H7 (cell line): ENCODE measurements at places on chromosomes 4 and X. TPM values are rescaled to one million over a fixed set of nuclear protein-coding genes. Genes with fewer than 3 reads are reported as not detected.

The CXCL6 gene
- total RNA-seq, result 0.17 and 1.2 TPM in 2 replicates

DNA sequence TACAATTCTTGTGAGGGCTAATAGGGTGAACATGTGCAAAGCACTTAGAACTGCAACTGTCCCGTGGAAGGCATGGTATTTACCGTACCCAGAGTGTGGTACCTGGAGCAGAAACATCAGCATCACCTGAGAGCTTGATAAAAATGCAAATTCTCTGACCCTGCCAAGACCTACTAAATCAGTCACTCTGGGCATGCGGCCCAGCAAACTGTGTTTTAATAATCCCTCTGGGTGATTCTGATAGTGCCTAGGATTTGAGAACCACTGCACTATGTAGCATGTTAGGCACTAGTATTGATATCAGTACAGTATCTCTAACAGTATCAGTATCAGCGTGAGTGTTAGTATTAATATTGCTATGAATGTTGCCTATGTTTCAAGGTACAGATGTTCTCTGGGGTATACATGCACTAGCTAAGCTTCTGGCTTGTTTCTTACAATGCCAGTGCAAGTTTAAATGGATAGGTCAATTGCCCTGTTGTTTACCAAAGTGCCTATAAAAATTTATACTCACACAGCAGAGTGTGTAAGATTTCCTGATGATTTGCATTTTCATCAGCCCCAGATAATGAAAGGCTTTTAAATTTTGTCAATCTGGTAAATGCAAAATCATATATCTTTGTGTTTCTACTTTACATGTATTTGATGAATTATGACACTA, 354.0 kb downstream of the HS3ST1 start:
- no peak for DNase-seq

The MAGEB10 gene
- not detected in 2 replicates for total RNA-seq

GRCh38 chrX:11770320-11770719, 12.3 kb downstream of the MSL3 start:
- DNase-seq, result peak; percentile 80

The DUSP9 gene
- 2.3 and 3.3 TPM in 2 replicates for total RNA-seq

DNA sequence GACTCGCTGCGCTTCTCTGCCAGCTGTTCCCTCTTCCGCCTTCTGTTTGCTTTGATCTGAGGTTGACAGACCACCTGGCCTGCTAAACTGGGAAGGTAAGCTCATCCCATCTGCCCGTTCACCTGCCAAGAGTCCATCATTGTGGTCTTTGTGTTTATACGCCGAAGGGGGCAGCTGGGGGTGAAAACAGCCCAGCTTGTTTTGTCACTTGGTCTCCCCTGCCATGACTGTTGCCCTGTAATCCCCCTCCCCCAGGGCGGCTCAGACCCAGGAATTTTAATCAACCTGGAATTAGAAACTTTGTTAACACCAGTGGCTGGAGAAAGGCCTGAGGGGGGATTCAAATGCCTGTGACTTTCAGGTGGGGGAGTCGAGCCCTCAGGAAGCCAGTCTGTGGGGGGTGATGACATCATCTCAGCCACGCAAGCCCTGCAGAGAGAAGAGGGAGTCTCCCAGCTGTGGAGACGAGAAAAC, 333.3 kb downstream of the BCOR start:
- no peak for DNase-seq

- peak; percentile 12 for DNase-seq
These were observed 12.8 kb upstream of the SLITRK4 start for GRCh38 chrX:143648705-143649104.

The ARAP2 gene
- 0.41 and 1.7 TPM in 2 replicates for total RNA-seq

The UGT2B11 gene
- total RNA-seq, result not detected in 2 replicates

The TAB3 gene
- 9.9 and 11.5 TPM in 2 replicates for total RNA-seq

DNA sequence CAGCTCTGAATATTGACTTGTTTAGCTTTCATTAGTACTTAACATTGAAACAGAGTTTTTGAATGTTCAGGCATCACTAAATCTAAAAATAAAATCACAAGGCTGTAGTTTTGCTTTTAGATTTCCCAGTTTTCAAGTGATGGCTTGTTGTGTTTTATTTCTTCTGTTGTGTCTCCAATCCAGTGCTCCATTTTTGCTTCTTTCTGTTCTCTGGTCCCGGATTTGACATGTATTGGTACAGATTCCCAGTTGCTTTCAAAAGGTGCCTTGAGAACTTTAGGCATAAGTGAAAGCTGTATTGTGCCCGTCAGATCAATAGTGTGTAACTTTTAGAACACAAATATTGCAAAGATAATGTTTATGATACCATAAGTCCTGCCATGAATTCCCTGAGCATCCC, 53.2 kb downstream of the ARHGAP10 start:
- DNase-seq, result no peak

GRCh38 chrX:71859637-71860036, 51.0 kb upstream of the NHSL2 start:
- DNase-seq, result no peak

The TMEM165 gene
- total RNA-seq, result 84.0 and 88.0 TPM in 2 replicates

The TMEM144 gene
- 5.2 and 7.1 TPM in 2 replicates for total RNA-seq

DNA sequence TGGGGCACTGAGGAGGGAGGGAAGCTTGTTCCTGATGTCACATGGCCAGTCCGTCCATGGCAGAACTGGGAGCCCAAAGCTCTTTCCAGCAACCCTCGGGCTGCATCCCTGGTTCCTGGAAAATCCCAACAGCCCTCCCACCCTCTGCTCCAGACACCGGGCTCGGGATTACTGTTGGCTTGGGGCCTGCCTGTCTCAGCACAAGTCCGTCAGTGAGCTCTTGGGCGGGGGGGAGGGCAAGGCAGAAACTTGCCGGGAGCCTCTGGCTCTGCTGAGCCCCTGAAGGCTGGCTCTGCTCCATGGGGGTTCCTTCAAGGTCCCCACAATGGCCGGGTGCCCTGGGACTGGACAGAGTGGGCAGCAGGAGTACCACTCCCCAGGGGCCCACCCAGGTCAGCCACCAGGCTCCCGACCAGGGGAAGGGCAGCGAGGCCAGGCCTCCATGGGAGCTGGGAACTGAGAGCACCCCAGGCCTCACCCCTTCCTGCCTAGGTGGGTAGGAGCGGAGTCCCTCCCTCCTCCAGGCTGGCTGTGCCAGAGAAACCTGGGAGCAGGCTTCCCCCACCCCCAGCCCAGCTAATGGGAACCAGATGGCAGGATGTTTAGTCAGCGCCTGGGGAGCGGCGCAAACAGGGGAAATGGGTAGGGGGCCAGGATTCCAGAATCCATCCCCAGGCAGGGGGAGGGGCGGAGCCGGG, 6.4 kb upstream of the HAUS7 start:
- DNase-seq, result peak; percentile 78

The TCP11X2 gene
- 0.07 and 0.35 TPM in 2 replicates for total RNA-seq

DNA sequence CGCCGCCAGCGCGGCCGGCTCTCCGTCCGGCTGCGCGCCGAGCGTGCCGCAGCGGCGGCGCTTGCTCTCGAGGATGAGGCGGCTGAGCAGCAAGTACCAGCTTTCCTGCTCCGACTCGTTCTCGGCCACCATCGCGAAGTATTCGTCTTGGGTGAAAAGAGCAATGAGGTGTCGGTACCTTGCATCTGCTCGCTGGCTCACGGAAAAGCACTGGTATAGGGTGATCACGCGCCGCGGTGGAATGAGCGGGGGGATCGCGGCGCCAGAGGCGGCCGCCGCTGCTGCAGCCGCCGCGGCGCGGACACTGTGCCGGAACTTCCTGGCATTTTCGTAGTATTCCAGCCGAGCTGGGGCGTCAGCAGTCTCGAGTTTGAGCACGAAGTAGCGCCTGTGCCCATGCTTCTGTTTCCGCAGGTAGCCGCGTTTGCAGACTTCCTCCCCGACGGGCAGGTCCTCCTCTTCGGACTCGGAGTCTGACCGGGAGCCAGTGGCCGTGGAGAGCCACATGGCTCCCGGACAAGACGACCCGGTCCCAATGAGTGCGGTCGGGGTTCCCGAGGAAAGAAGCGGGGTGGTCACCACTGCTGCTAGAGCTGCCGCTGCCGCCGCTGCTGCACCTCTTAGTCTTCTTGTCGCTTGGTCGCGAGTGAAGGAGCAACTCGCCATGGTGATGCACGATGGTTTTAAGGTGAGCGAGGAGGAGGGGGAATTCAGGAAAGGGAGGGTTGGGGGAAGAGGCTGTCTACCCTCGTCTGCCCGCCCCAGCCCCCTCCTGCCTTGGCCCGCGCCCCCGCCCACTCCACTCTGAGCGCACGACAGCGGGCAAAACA, 469 bp downstream of the IRS4 start:
- DNase-seq, result peak; percentile 59

GRCh38 chr4:8534129-8534528, 46.1 kb upstream of the GPR78 start:
- DNase-seq, result peak; percentile 83

GRCh38 chrX:38578167-38578566, 16.8 kb downstream of the TSPAN7 start:
- DNase-seq, result no peak

DNA sequence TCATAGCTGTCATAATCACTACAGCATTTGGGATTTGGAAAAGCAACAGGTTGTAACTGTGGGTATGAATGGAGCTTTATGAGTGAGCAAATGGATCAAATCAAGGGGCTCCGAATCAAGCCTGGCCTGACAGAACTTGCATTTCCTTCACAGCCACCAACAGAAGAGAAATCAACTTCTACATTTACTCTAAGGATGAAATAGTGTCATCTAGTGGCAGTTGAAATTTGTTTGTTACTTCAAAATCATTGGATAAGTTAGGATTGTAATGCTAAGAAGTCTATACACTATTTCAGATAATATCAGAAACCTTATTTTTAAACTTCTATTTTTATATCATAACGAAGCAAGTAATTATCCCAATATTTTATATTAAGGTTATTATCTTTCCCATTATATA, 10.7 kb upstream of the WDR17 start:
- DNase-seq, result peak; percentile 12

DNA sequence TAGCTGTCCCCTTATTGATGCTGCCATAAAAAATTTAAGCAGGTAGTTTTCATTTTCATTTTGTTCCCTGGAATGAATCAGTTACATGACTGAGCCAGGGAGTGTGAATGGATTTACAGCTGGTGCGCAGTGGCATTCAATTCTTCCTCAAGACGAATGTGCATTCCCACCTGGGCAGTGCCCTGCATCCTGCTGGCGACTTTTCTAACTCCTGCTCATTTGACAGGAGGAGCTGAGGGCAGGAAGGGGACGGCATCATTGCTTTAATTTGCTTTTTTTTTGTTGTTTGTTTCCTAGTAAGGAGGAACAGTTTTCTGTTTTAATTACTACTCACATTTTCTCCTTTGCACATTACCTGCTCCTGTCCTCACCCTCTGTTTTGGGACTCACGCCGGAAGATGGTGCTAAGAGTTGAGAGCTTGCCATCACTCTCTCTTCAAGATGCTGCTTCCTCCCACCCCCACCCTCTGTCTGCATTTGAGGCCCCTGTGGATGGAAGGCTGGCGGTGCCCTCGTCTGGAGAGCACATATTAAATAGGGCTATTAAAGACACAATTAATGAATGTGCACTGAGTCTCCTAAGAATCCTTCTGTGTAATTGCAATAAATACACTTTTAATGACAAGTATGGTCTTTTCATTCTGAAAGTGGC, 35.8 kb downstream of the PSAPL1 start:
- DNase-seq, result peak; percentile 15

GRCh38 chrX:135436456-135436855, 14.7 kb downstream of the SMIM10L2A start:
- peak; percentile 36 for DNase-seq

DNA sequence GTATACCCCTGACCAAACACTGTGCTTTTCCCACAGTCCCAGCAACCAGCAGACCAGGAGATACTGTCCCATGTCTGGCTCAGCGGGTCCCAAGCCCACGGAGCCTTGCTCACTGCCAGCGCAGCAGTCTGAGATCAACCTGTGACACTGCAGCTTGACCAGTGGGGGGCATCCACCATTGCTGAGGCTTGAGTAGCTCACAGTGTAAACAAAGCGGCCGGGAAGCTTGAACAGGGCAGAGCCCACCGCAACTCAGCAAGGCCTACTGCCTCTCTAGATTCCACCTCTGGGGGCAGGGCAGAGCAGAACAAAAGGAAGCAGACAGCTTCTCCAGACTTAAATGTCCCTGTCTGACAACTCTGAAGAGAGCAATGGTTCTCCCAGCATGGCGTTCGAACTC, 58.1 kb downstream of the SLC10A6 start:
- no peak for DNase-seq

DNA sequence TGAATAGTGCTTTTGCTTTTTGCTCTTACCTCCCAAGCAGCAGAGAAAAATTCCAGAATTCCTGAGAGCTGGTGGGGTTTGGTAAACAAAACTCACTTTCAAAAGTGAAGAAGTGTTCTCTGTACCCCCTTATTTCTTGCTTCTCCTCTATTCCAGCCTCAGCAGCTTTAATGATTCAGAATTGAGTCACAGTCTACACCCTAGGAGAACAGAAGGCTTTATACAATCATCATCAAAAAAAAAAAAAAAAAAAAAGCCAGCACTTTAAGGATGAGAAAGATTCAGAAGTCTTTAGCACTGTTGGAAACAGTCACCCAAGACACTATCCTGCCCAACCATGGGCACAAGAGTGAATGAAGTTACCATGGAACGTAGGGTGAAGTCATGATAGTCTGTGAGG, 1583.1 kb upstream of the PCDH10 start:
- DNase-seq, result no peak

GRCh38 chr4:150123796-150124677, 45.8 kb downstream of the DCLK2 start:
- DNase-seq, result no peak

DNA sequence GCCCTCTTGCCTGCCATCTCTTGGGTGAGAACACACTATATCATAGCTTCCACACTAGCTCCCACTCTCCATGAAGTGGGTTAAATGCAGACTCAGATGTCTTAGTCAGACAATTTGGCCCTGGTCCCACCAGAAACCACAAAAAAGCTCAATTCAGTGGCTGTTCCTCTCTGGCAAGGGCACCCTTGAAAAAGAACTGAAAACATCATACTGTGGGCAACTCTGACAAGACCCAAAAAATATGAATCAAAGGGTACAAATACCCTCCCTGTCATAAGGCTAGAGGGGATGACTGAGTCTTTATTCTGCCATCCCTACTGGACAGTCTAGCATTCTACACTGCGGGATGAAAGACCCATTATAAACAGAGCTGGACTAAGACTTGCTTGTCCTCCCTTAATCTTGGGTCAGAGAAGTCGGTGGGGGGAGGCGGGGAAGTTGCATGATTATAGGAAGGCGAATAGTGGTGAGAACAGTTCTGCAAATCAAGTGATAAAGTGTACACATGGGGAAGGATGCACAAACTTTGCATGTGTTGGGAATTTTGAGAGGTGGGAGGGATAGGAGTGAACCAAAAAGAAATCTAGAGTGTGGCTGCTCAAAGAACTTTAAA, 172.1 kb downstream of the OPHN1 start:
- no peak for DNase-seq
